ENCODE measurements at places on chromosomes 12 and 14.

GRCh38 chr12:74539765-74540526 lies 2.3 kb downstream of the ATXN7L3B start:
- DNase-seq, result no peak

GRCh38 chr12:58504143-58504938 lies 416.0 kb downstream of the LRIG3 start:
- DNase-seq, result no peak

- no peak for DNase-seq
Measured at GRCh38 chr12:111792155-111792855, 25.6 kb downstream of the ALDH2 start.

GRCh38 chr14:66998013-66998412 lies 191.2 kb upstream of the GARIN2 start:
- DNase-seq, result no peak

GRCh38 chr12:79360286-79360685 lies 330.5 kb downstream of the PAWR start:
- DNase-seq, result no peak

DNA sequence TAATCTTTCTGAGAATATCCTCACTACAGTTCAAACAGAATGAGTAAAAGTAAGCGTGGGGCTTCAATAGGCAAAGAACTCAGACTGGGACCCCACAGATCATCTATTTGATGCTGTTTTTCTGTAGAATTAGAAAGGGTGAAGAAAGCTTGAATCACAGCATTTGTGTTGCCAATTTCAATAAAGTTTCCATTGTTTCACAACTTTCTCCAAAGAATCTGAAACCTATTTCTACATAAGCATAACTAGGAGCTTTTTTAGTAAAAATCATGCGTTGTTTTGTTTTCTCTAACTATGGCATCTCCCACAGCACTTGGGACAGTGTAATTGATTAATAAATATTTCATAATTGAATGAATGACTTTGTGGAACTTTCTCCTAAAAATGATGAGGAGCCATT lies 16.7 kb upstream of the NEDD1 start:
- no peak for DNase-seq

DNA sequence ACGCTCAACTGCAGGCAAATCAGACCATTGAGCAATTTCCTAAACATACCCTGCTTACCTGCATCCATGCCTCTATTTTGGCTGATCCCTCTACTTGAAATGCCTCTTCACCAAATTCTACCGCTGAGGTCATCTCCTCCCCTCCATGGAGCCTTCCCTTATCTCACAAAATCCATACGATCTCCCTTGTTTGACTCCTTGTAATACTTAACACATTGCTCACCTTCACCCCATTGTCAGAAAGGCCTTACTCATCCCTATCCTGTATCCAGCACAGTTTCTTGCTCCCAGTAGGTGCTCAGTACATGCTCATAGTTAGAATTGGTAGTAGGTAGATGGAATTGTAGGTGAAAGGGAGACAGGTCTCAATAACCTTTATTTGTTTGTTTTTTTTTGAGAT lies 5.4 kb downstream of the DDN start:
- no peak for DNase-seq

DNA sequence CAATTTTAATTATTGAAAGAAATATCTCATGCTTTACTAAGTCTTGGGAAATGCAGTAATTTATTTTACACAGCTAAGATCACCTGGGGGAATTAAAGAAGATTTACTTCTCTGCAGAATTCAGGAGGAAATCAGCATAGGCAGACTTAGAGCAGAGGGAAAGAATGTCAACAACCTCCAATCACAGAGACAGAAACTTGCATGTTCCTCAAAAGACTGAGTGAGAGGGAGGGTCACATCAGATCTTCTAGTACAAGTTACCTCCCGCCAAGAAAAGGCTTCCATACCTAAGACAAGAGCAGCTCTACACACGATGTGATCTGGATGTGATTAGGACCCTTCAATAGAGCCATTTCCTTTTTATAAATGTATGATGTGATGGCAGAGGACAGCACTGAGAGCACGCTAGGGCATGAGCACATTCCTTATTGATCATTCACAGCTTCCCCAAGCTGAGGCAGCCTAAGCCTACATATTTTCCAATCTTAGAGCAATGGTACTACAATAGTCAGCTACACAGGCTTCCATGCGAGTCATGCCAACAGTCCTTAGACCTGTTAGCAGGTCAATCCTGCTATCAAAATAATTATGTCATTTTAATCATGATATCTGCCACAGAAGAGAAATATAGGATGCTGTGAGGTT lies 403.3 kb downstream of the ETNK1 start:
- DNase-seq, result no peak

DNA sequence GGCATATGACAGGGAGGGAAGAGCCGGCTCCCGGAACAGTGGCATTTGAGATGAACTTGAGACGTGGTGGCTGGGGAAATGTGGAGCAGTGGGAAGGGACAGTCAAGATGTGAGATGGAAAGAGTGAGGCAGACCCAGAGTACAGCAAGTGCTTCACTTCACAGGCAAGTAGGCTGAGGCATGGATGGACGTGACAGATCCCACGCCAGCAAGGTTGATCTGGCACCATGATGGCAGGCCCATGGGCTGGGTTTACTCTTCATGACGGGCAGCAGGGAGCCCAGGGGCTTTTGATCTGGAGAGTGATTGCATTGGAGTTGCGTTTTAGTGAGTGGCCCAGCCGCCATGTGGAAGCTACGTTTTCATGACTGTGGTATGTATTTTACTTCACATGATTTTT lies 17.9 kb upstream of the EML1 start:
- DNase-seq, result no peak

- DNase-seq, result no peak
Measured at GRCh38 chr14:78997811-78998210, 827.6 kb downstream of the NRXN3 start.

DNA sequence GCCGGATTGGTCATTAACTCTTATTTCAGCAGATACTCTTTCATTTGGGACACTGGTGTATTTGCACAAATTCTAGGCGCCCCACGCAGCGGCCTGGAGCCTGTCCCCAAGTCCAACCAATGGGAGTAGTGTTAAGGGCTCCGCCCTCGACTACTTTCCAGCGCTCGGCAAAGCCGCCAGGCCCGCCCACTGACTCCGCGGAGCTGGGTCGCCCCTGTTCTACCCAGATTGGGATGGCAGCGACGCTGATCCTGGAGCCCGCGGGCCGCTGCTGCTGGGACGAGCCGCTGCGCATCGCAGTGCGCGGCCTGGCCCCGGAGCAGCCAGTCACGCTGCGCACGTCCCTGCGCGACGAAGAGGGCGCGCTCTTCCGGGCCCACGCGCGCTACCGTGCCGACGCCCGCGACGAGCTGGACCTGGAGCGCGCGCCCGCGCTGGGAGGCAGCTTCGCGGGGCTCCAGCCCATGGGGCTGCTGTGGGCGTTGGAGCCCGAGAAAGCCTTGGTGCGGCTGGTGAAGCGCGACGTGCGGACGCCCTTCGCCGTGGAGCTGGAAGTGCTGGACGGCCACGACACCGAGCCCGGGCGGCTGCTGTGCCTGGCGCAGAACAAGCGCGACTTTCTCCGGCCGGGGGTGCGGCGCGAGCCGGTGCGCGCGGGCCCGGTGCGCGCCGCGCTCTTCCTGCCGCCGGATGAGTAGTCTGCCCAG lies at the start of gene ACOT6:
TSS of gene ACOT6 (plus strand) at position 179 of the 707 bp plus-strand sequence. CDS start at position 234, 55 bp downstream.
- DNase-seq, result peak; percentile 75

DNA sequence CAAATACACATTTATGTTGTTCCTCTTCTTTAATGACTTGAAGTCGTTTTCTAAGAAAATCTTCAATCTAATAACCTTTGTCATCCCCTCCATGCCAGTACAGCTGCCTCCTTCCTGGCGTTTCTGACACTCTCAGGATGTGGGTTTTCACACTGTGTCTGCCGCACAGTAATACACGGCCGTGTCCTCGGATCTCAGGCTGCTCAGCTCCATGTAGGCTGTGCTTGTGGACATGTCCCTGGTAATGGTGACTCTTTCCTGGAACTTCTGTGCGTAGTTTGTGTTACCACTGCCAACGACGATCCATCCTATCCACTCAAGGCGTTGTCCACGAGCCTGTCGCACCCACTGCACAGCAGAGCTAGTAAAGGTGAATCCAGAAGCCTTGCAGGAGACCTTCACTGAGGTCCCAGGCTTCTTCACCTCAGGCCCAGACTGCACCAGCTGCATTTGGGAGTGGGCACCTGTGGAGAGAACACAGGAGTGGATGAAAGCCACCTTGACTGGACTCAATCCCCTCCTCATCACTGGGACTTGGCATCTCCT lies 1095.9 kb downstream of the TMEM121 start:
- no peak for DNase-seq

DNA sequence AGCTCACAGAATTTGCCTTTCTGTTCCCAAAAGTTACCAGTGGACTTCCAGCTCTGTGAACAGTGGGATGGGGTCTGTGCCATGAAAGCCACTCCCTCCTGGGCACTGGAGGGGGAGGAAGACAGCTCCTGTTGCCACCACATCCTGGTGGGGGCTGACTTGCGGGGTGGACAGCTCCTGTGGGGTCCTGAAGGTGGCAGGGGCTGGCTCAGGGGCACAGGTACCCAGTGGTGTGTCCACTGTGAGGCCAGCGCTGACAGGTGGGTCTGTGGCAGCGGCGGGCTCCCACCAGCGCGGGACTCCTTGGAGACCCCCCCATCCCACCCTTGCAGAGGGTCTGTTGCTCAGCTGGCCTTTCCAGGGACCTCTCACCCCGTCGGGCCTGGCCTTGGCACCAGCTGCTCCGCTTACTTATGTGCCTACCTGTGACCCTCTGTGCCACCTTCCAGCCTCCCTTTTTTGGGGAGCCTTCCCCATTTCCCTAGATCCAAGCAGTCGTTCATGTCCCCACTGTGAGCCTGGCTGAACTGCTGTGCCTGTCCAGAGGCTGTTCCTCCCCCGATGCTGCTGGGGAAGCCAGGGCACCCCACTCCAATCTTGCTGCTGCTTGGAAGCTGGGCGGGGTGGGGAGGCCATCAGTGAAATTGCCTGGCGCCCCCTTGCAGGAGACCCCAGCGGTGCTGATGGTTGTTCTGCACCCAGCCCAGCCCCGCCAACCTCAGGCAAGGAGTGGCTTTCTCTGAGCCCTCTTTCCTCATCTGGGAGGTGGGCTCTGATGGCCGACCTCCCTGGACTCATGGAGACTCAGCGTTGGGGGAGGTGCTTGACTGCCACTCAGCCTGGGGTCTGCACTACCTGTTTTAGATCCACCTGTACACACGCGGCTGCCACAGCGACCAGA lies 2.2 kb downstream of the TEDC1 start:
- peak; percentile 47 for DNase-seq

DNA sequence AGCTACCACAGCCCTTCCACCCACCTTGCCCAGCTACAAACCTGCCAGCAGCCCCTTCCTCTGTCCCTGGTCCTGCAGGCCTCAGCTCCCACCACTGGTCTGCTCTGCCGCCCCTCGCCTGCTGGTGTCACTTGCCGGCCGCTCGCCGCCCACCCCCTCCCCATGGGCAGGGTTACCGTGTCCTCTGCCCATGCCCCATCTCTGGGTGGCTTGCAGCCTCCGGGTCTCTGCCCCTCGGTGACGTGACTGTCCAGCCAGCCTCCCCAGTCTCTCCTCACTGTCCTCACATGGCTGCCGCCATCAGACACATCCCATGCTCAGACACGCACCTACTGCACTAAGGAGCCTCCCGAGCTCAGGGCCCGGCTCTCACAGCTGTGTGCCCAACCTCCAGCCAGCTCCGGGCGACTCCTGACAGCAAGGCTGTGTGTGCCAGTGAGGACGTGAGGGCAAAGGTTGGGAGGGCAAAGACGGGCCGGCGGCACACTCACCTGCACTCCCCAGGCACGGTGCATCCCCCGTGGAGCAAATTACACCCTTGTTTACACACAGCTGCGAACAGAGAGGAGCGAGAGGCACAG lies 13.4 kb downstream of the JAG2 start:
- DNase-seq, result no peak

DNA sequence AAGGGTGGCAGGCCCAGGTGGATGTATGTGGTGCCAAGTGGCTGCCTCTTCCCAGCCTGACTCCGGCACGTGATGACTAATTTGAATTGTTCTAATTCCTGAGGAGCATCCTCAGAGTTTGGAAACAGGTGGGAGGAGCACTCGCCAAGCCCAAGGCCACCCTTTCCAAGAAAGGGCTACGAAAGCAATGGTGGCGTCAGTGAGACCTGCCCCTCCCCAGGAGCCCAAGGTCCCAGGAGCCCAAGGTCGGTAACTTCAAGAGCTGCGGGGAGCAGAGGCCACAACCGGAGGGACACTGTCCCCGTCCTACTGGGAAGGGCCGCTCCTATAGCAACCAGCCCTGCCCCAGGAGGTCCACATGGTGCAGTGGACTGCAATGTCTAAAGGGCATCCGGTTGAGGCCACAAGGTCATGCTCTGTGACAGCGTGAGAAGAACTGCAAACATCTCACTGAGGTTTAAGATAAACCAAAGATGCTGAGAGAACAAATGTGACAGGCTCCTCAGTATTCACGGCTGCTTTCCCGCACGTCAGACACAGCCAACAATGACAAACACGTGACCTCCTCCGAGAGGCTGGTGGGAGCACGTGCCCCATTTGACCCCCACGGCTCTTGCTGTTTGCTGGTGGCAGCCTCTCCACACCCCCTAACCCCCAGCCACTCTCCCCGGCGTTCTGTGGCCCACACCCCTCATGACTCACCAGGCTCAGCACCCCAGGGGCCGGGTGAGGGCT lies 79.6 kb downstream of the ITPK1 start:
- no peak for DNase-seq

DNA sequence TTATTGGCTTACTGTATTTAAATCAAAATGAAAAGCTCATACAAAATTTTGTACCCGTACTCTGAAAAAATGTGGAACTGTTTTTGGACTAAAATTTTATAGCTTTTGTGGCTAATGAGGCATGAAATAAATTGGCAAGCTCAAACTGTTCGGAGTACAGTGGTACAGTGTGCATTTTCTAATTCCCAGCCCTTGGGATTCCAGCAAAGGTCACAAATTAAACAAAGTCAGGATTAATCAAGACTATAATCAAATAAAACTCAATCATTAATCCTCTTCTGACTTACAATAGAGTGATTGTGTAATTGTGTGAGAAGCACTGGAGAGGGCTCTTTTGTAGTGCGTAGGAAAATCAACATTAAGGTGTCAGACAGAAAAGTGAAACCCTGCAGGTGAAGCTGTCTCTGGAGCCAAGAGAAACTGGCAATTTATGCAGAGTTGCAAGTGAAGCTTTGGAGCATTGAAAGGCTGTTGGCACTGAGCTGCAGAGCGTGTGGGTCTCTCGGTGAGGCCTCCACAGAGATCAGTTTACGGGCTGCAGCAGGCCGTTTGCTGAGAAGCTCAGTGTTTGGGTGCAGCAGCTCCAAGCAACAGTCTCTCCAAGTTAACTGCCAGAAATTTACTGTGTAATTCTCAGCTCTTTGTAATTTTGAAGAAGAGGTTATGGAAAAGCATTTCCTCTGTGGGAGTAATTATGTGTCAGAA lies 275.9 kb downstream of the FBXL14 start:
- no peak for DNase-seq

GRCh38 chr12:47801170-47801903 lies 18.4 kb downstream of the HDAC7 start:
- no peak for DNase-seq

DNA sequence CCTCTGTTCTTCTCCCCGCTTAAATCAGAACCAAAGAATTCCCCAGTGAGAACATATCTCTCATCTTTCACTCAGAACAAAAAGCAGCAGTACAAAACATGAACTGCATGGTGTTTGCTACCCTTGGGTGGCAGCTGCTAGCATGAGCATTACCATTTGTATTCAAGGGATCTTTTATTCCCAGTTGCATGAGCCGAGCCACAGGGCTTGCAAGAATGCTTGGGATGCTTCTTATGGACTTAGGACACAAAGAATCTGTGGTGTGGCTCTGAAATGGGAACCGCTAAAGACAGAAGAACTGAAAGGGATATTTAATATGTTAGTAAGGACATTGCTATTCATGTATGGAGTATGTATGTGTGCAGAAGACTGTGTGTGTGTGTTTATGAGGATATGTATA lies 190.6 kb downstream of the TMX1 start:
- no peak for DNase-seq

All from stimulated activated effector memory CD8-positive, alpha-beta T cell treated with anti-CD3 and anti-CD28 coated beads, Interleukin-12 subunit alpha, Interleukin-12 subunit beta, amount 100 ng/mL, for 72 hours (primary cell).